ENCODE measurements at places on chromosomes 11 and 22. TPM values are rescaled to one million over a fixed set of nuclear protein-coding genes. Genes with fewer than 3 reads are reported as not detected.

Gene CNTN5
- total RNA-seq, result not detected

Gene GP1BB
- total RNA-seq, result 1.3 TPM

Gene NNMT
- 349 TPM for total RNA-seq

Gene MYRF
- 62.6 TPM for total RNA-seq

- peaks cover 16% of the 10 kb centered on the region for H3K4me1 ChIP-seq
- H3K4me3 ChIP-seq, result no peak overlapping the region
Observed at GRCh38 chr11:35344681-35345574, 74.4 kb downstream of the SLC1A2 start.

DNA sequence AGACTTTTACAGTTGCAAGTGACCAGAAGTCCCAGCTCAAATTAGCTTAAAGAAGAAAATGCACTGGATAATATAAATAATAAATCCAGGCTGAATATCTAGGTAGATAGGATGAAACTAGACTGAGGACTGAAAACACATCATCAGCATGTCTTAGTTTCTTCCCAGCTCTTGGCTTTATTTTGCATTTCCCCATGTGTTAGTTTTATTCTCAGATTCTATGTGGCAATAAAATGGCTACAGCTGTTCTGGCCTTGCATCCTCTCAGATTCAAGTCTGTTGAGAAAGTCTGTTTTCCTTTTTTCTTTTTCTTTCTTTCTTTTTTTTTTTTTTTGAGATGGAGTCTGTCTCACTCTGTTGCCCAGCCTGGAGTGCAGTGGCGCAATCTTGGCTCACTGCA is 22.6 kb upstream of the CAT start:
- H3K4me3 ChIP-seq, result no peak overlapping the region
- H3K27ac ChIP-seq, result no peak overlapping the region
- no peaks in the 10 kb centered on the region for H3K36me3 ChIP-seq
- no peak for DNase-seq

DNA sequence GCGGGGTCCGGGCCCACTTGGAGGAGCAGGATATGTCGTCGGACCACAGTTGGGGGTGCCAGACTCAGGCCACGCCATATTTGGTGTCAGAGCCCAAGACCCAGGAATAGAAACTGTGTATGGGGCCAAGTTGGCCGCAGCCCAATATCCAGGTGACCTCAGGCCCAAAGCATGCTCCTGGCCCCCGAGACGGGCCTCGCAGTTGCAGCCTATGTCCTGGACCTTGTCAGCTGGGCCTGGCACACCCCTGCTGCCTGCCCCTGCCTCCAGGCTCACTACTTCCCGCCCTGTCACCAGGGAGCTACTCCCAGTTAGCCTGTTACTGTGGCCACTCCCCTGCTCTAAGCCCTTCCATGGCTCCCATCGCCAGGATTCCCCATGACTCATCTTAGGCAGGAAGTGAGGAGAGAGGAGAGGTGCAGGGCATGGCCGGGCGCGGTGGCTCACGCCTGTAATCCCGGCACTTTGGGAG is 23.1 kb downstream of the A4GALT start:
- no peaks in the 10 kb centered on the region for H3K27me3 ChIP-seq
- no peak overlapping the region for H3K27ac ChIP-seq
- H3K4me1 ChIP-seq, result peaks cover 14% of the 10 kb centered on the region
- peaks cover 11% of the 10 kb centered on the region for H3K36me3 ChIP-seq
- no peak overlapping the region for H3K4me3 ChIP-seq
- no peak for DNase-seq

- H3K4me1 ChIP-seq, result peaks cover 18% of the 10 kb centered on the region
- H3K4me3 ChIP-seq, result no peak overlapping the region
- H3K27me3 ChIP-seq, result no peaks in the 10 kb centered on the region
- peaks cover 38% of the 10 kb centered on the region for H3K36me3 ChIP-seq
- no peak overlapping the region for H3K27ac ChIP-seq
Observed at GRCh38 chr11:3826721-3827120, 14.0 kb downstream of the RHOG start.

- H3K27ac ChIP-seq, result no peak overlapping the region
- H3K4me1 ChIP-seq, result peaks cover 21% of the 10 kb centered on the region
- no peaks in the 10 kb centered on the region for H3K36me3 ChIP-seq
- peak overlapping the region; percentile 10 for H3K4me3 ChIP-seq
- DNase-seq, result no peak
Observed at GRCh38 chr11:412641-413119, 2.1 kb downstream of the SIGIRR start.

DNA sequence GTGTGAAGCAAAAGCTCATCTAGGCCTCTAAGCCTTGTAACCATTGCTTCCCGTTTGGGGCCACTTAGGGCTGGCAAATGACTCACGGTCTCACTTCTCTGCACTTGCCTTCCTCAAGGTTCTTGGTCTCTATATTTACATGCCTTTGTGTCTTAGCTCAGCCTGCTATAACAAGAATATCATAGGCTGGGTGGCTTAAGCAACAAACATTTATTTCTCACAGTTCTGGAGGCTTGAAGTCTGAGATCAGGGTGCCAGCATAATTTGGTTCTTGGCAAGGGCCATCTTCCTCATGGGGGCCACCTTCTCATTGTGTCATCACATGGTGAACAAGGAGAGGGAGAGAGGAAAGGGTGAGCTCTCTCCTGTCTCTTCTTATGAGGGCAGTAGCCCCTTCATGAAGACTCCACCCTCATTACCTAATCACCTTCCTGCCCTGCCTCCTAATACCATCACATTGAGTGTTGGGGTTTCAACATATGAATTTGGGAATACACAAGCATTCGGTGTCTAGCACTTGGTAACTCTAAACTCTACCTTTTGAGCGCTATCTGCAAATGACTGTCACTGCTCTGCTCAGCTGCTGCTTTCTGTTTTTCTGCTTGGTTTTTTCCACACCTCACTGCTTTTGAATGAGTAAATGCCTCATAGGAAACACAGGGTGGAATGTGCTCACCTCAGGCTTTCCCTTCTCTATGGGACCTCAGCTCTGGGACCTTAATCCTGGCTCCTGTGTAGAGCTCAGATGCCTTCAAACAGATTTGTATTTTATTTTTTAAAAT is 16.2 kb upstream of the ME3 start:
- no peak for DNase-seq
- H3K27me3 ChIP-seq, result no peaks in the 10 kb centered on the region
- H3K4me3 ChIP-seq, result no peak overlapping the region
- no peaks in the 10 kb centered on the region for H3K36me3 ChIP-seq

DNA sequence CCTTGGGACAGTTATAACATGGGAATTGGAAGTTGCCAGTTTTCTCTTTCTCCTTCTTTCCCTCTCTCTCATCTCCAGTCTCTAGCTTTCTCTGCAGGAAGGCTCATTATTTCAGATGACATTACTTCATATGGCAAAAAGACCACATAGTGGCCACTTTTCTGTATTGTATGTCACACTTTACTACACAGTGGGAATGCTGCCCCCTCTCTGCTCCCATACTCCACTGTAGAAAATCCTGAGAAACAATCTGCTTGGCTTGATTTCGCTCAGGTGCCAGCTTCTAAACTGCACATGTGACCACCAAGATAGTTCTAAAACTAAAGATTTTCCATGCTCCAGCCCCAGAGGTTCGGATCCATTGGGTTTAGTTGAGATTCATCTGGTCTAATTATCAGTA is 860.7 kb upstream of the CCDC90B start:
- H3K4me1 ChIP-seq, result no peaks in the 10 kb centered on the region
- no peak for DNase-seq
- H3K27me3 ChIP-seq, result no peaks in the 10 kb centered on the region
- no peaks in the 10 kb centered on the region for H3K36me3 ChIP-seq

- no peaks in the 10 kb centered on the region for H3K36me3 ChIP-seq
- DNase-seq, result no peak
- H3K4me1 ChIP-seq, result no peaks in the 10 kb centered on the region
- H3K4me3 ChIP-seq, result no peak overlapping the region
- peaks cover 12% of the 10 kb centered on the region for H3K27me3 ChIP-seq
Observed at GRCh38 chr11:43278193-43278956, 33.4 kb upstream of the API5 start.

DNA sequence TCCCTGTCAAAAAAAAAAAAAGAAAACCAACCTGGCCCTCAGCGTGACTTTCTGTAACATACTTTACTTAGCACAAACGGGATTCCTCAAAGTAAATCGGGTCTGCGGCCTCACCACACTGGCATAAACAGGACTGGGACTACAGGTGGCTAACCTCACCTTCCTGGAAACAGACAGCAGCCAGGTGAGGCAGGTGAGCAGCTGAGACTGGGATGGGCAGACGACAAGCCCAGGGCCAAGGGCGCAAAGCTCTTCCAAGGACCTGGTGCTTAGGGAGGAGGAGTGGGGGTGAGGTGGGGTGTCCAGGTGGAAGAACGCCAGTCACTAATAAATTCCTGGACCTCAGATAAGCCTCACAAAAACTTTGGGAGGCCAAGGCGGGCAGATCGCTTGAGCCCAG is 15.0 kb downstream of the CPT1A start:
- H3K4me3 ChIP-seq, result no peak overlapping the region
- H3K27ac ChIP-seq, result no peak overlapping the region
- no peak for DNase-seq
- H3K4me1 ChIP-seq, result peaks cover 38% of the 10 kb centered on the region
- peaks cover 11% of the 10 kb centered on the region for H3K36me3 ChIP-seq

DNA sequence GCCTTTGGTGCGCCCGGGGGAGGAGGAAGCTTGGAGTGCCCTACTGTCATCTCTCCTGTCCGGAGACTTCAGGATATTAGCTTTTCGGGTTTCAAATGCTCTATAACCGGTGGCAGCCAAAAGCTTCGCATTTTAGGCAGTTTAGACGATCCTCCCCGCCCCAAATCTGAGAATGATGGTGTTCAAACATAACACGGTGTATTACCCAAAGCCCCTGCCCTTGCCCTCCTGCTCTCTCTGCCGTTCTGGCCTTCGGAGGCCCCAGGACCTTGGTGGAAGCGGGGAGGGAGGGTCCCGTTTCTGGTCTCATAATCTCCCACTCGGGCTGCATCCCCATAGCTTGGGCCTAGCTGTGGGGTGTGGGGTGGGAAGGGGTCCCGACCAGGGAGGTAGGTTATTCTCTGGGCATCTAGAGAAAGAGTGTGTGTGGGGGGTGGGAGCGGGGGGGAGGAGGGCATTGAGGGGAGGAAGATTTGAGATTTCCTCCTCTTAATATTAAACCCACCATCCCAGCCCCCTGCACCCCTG is 2.3 kb downstream of the PKNOX2 start:
- no peak for DNase-seq
- H3K27me3 ChIP-seq, result peaks cover 48% of the 10 kb centered on the region
- H3K36me3 ChIP-seq, result no peaks in the 10 kb centered on the region
- H3K27ac ChIP-seq, result peak overlapping the region; percentile 85

DNA sequence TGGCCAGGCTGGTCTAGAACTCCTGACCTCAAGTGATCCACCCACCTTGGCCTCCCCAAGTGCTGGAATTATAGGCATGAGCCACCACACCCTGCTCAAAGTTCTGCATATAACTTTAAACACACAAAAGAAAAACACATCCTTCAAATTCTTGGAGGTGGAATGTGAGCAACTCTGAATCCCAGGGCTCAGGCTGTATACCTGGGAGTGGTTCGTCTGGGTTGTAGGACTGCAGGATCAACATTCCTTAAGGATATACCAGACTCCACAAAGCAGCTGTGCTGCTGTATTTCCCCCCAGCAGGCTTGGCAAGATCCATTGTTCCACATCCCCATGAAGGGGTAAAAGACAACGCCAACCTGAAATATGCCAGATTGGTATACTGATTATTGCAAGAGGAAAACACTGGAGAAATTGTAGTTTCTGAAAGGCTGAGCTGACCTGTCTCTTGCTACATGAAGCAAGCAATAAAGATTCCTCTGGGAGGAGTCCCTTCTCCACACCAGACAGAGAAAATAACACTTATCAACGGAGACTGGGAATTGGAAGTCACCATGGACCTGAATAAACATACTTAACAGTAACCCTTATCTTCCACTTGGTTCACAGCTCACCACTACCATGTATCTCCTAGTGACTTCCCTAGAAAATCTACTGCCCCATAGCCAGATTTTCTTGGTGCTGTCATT is 12.2 kb upstream of the RPS3 start:
- H3K27me3 ChIP-seq, result no peaks in the 10 kb centered on the region
- peaks cover 17% of the 10 kb centered on the region for H3K4me1 ChIP-seq
- H3K27ac ChIP-seq, result peak overlapping the region; percentile 28

DNA sequence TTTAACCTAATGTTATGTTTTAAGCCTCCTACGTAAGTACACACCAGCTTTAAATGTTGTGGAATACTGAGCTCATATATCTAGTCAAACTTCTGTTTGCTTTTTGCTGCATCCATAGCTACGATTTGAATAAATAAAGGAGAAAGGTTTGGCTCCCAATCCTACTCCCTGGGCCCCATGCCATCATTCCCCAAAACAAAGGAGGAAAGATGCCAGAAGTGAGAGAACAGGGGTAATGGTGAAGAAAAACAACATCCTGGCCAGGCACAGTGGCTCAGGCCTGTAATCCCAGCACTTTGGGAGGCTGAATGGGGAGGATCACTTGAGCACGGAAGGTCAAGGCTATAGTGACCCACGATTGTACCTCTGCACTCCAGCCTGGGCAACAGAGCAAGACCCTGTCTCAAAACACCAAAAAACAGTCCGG is 26.5 kb downstream of the SCGB1A1 start:
- peaks cover 33% of the 10 kb centered on the region for H3K4me1 ChIP-seq
- no peaks in the 10 kb centered on the region for H3K36me3 ChIP-seq
- DNase-seq, result no peak
- no peaks in the 10 kb centered on the region for H3K27me3 ChIP-seq

- no peaks in the 10 kb centered on the region for H3K4me1 ChIP-seq
- peaks cover 62% of the 10 kb centered on the region for H3K36me3 ChIP-seq
- H3K27ac ChIP-seq, result no peak overlapping the region
- DNase-seq, result no peak
- no peaks in the 10 kb centered on the region for H3K27me3 ChIP-seq
- no peak overlapping the region for H3K4me3 ChIP-seq
Observed at GRCh38 chr11:134153147-134153905, 70.4 kb downstream of the NCAPD3 start.

GRCh38 chr22:23531283-23531956 is 48.7 kb downstream of the IGLL1 start:
- DNase-seq, result peak; percentile 54
- H3K36me3 ChIP-seq, result no peaks in the 10 kb centered on the region
- no peak overlapping the region for H3K4me3 ChIP-seq
- no peak overlapping the region for H3K27ac ChIP-seq
- H3K27me3 ChIP-seq, result no peaks in the 10 kb centered on the region

DNA sequence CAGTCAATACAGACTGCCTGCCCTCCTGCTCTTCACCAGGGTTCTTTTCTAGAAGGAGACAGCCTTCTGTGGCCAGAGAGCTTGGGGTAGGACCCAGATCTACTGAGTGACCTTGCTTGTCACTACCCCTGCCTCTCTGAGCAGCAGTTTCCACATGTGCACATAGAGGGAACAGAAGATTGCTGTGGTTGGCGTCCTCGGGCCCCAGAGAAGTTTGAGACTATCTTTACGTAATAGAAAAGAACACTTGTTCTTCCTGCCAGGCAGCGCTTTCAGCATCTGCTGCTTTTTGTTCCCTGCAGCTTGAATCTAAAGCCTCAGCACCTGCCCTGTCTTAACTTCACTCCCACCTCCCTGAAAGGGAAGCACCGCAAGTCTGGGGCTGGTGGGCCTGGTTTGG is 1.9 kb upstream of the FKBP2 start:
- peak overlapping the region; percentile 98 for H3K27ac ChIP-seq
- peaks cover 43% of the 10 kb centered on the region for H3K4me1 ChIP-seq
- no peak for DNase-seq
- H3K36me3 ChIP-seq, result peaks cover 26% of the 10 kb centered on the region
- no peak overlapping the region for H3K4me3 ChIP-seq
- H3K27me3 ChIP-seq, result no peaks in the 10 kb centered on the region
